Mesothelial cell of epicardium (in vitro differentiated cells): ENCODE measurements at places on chromosomes 2 and 18. TPM values are rescaled to one million over a fixed set of nuclear protein-coding genes. Genes with fewer than 3 reads are reported as not detected.

MTCL1 gene
- 24.0 to 26.2 TPM (median 24.7 TPM) in 3 replicates for total RNA-seq

ZAP70 gene
- total RNA-seq = 1.9 to 3.1 TPM (median 2.3 TPM) in 3 replicates

ABCB11 gene
- total RNA-seq = 0.02 to 0.18 TPM (median 0.07 TPM) in 3 replicates

RBMS1 gene
- total RNA-seq = 124 to 128 TPM (median 125 TPM) in 3 replicates

SF3B6 gene
- 85.3 to 93.9 TPM (median 88.5 TPM) in 3 replicates for total RNA-seq

ITPRIPL1 gene
- total RNA-seq = 8.9 to 12.0 TPM (median 10.9 TPM) in 3 replicates

CCDC148 gene
- 2.8 to 3.2 TPM (median 3.1 TPM) in 3 replicates for total RNA-seq

DCDC2C gene
- not detected in 3 replicates for total RNA-seq

NT5DC4 gene
- total RNA-seq = not detected in 3 replicates

RTP5 gene
- not detected in 3 replicates for total RNA-seq

DAW1 gene
- total RNA-seq = not detected in 3 replicates

GRCh38 chr18:75216911-75217689 lies 6.5 kb downstream of the TSHZ1 start:
- DNase-seq = no peak

- DNase-seq = no peak
These were observed 101.6 kb upstream of the TTN start for GRCh38 chr2:178908810-178909209.

GRCh38 chr2:45778720-45779171 lies 127.3 kb downstream of the PRKCE start:
- no peak for DNase-seq

- no peak for DNase-seq
These were observed 257.9 kb downstream of the THSD7B start for GRCh38 chr2:137023205-137023604.

DNA sequence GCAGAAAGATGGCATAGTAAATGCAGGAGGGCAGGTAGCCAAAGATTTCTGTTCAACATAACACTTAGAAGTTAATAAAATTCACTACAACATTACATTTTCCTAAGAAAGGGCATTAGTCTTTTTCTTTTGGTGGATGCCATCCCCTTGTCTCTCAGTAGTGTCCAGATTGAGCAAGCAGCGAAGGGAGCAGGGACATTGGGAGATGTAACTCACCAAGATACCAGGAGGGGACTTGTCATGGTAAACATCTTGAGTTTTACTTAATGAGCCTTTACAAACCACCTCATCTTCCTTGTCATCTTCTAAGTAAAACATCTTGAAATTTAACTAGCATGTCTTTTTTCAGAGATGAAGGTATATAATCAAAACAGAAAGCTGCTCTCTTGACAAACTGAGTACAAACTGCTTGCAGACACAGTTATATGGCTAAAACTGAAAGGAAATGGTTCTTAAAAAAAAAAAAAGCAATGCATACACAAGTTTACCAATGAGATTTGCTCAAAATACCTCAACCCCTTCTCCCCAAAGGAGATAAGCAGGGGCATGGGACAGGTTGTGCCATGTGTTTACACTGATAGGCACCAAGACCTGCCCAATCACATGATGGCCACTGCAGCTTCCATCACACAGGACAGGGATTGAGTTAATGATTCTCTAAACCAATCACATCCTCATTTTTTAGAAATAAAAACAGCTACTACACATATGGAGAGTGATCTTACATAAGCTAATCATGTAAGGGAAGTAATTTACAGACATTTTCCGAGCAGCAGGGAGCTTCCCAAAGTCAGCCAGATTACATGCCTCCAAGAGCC lies 30.3 kb downstream of the LPIN2 start:
- DNase-seq = no peak

DNA sequence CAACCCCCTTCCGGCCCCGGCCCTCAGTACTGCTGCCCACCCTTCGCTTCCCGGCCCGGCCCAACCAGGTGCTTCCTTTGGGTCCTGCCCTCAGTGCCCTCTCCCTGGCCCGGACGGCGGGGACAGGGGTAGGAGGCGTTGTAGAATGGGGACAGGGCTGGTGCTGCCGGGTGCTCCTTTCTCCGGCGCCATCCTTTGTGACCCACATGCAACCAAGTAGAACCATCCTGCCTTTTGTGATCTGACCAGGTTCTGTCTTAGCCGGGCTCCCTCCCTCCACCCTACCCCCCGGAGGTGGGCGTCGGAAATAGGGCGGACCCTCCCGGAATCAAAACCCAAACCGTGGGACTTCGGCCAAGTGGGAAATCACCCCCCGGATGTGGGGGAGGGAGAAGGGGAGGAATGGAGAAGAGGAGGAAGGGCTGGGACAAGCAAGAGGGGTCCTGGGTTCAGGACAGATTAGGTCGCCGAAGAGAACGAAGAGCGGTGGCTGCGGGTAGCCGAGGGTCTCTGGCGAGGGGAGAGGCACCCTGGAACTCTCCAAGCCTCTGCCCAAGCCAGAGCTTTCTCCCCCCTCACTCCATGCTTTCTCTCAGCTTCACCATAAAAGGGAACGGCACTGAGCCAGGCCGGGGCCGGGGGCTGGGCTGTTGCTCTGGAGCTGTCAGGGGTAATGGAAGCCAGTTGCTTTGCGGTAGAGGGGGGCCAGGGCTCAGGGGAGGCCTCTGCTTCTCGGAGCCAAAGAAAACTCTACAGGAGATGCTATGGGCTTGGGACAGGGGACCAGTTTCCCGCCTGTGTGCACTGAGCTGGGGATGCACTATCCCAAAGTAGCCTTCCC lies 756 bp upstream of the OST4 start:
- DNase-seq = peak; percentile 69

DNA sequence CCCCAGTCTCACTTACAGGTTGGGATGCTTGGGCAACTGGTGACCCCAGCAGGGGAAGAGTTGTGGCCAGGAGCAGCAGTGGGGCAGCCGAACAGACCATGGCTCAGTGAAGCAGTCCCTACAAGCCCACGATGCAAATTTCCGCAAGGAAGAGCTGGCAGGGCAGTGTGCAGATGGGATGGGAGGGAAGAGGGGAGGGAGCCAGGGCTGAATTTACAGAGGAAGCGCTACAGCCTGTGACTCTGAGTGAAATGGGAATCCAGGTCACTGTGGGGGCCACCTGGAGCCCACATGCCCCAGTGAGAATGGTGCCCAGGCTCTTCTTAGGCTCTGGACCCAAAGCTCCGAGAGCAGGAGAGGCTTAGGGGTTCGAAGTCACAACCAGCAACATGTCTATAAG lies 27.0 kb upstream of the SELENOI start:
- no peak for DNase-seq

DNA sequence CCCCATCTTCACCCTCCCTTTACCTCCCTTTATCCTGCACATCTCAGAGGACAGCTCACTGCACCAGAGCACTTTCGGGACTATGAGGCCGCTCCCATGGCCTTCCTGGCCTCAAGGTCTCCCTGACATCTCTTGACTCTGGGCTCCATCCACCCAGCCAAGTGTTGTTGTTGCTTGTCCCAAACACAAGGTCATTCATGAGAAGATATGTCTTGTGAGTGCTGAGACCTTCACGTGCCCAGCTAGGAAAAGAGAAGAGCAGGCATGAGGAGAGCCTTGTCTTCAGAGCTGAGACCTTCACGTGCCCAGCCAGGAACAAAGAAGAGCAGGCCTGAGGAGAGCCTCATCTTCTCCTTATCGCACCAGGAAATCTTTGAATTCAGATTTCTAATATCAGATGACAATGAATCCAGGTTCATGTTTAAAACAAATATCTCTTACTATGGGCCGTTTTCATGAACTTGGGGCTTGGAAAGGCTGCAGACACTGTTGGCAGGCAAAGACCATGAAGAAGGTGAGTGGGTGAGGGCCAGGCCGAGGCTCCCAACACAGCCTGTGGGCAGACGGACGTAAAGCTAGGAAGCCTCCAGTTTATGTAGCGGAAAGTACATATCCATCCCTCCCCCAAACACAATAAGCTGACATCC lies 256.1 kb downstream of the NDUFA10 start:
- DNase-seq = no peak

DNA sequence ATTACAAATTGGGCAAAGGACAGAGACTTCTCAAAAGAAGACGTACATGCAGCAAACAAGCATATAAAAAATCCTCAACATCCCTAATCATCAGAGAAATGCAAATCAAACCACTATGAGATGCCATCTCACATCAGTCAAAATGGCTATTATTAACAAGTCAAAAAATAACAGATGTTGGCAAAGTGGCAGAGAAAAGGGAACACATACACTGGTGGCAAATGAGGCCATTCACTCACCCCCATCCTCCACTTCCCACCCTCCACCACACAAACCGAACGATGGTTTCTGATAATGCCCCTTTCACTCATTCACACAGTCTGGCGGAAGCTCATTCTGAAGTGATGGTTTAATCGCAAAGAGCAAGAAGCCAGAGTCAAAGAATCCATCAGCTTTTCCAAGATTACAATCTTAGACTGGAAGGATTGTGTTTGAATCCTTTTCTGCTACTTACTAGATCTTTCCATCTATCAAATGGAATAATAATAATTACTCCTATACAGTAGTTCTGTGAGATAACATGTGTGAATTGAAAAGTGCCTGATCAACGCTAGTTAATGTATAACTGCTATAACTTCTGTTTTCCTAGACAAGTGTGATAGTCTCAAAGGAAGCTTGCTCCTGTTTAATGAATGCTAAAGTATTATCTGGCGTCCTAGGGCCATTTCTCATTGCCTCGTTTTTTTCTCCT lies 16.9 kb upstream of the CD28 start:
- no peak for DNase-seq

- no peak for DNase-seq
These were observed 5.3 kb downstream of the PROM2 start for GRCh38 chr2:95279435-95280035.

DNA sequence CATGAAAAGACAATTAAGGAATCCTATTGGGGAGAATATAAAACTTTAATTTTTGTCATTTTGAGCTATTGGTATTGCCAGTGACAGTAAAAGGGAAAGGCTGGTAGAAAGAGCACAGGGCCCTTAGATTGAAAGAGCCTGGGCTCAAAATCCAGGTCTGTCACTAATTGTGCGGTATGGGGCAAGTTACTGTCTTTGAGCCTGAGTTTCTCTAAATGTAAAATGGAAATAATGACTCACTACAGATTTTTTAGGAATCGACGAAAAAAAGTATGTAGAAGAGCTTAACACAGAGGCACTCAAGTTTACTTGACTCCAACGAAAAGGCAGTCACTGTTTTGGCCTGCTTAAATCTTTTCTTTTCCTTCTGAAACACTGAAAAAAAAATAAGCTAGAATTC lies 7.0 kb downstream of the NDUFV2 start:
- no peak for DNase-seq

DNA sequence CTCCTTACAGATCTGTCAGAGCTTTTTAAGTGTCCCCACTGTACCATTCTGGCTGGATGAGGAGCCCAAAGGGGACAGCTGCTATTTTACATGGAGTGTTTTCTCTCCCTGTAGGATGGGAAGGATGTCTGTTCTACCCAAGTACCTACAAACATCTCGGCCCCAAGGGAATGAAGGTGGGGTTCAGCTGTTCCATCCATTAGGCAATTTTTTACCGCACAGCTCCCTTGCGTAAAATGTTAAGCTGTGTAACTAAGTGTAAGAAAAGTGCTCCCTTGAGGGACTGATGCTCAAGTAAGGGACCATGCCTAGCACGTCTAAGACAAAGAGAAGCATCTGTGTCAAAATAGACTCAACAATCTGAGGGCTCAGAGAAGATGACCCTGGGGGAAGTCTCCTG lies 180.3 kb downstream of the MYO5B start:
- no peak for DNase-seq

GRCh38 chr18:56475250-56475649 lies 163.1 kb downstream of the TXNL1 start:
- DNase-seq = no peak

DNA sequence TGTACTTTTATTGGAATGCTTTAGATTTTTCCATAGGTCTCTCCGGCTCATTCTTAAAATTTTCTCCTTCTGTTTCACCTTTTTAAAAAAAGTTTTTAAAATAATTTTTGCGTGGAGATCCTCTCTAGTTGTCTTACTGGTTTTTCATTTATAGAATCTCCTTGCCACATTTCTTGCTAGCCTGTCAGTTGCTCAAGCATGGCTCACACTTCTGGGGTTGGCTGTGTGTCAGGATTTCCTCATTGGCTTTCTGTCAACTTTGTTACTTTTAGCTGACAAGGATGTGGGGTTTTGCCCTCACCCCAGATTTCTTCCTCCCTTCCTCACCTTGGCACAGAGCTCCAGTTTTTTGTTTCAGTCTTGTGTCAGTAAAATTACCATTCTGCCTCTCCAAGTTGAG lies 124.6 kb downstream of the ZNF407 start:
- no peak for DNase-seq
